RCC 7860 (cell line): ENCODE measurements at places on chromosomes 4 and X.

DNA sequence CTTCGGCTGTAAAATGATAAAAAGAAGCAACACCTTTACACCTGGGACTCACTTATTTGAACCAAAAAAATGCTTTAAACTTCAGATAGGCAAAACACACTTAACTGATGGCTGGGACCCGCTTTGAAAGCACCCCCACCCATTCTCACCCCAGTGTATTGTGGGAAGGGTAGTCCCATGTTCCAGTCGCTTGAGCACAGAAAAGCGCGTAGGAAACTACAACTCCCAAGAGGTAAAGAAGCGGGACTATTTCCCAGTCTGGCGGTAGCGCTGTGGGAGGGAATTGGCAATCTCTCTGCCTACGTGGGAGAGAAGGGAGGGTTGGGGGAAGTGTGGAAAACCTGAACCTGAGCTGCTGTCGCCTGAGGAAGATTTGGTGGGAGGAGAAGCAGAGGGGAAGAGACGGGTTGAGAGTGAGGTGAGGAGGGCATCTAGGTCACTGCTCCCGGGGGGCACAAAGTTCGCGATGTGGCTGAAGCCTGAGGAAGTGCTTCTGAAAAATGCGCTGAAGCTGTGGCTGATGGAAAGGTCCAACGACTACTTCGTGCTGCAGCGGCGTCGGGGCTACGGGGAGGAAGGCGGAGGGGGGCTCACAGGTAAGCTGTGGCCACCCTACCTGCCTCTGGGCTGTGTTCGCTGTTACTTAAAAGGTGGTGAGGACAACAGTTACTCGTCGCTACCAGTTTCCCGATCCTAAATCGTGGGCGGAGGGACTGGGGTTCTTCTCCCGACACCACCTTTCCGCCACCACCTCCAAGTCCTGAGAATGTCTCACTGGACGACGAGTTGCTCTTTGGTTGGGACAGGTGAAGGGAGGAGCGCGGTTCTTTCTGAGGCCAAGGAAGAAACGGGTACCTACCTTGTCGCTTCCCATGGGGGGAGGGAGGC, at the start of gene TBC1D8B:
TSS of gene TBC1D8B (plus strand) at position 286 of the 888 bp plus-strand sequence. CDS start at position 467, 181 bp downstream.
- peak; percentile 84 for DNase-seq

DNA sequence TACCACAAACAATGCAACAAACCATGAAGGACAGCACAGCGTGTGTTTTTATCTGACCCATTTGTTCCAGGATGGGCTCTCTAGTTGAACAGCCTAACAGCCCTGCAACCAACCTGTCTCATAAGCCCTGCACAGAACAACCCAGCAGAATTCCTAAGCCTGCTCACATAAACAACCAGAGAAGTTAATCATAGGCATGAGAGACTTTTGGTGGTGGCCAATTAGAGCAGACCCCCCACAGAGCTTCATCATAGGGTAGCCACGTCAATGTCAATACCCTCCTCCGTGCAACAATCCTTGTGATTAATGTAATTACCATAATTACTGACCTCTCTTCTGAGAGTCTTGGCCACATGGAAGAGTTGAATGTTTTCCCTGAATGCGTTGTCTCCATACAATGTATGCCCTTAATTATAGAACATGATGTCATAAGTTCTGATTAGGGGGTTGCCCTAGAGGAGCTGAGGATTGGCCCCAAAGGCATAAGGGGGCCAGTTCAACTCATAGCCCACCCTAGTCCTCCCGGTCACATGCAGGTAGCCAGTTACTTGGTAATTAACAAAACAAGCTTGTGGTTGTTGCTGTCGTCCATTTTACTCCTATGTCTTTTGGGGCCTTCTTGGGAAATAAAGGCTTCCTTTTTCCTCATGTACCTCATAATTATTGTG, 92.7 kb downstream of the SYNPO2 start:
- no peak for DNase-seq

GRCh38 chr4:150983851-150984250, 31.2 kb downstream of the LRBA start:
- DNase-seq: no peak

DNA sequence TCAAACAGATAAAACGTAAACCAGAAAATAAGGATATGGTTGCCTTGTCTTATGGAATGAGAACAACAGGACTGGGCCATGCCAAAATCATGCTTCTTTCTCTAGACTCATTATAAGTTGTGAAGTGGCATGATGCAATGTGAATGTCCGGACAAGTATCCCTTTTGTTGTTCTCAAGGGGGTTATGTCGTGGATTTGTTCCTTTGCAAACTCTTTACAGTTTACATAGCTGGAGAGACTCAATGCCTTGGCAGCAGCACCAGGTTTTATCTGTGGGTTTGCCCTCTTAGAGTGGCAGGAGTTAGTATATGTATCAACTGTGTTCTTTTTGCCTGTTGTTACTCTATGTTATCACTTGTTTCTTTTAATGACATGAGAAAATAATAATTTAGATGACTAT, 41.4 kb downstream of the SPRY1 start:
- no peak for DNase-seq

DNA sequence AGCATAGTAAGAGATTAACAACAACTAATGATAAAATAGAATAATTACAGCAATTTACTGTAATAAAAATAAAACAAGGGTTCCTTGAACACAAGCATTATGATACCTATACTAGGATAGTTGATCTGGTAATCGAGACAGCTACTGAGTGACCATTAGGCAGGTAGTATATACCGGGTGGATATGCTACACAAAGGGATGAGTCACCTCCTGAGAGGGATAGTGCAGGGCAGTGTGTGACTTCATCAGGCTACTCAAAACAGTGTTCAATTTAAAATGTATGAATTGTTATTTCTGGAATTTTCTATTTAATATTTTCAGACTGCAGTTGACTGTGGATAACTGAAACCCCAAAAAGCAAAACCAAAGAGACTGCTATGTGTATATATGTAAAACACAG, 9.7 kb upstream of the ANTXR2 start:
- no peak for DNase-seq

- DNase-seq: no peak
These were observed 8.8 kb downstream of the STK26 start for GRCh38 chrX:132031867-132032266.

DNA sequence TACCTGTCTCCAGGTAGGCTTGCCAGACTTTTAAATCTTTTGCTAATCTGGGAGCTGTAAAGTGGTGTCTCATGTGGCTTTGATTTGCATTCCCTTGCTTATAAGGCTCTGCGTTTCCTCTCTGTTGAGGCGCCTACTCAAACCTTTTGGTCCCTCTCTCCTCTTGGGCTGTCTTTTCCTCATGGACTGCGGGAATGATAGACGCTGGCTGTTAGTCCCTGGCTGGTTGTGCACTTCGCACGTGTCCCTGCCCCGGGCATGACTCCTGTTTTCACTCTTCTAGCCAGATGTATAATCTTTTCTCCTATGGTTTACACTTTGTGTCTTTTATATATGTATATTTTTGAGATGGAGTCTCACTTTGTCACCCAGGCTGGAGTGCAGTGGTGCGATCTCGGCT, 39.7 kb downstream of the RGS12 start:
- no peak for DNase-seq

DNA sequence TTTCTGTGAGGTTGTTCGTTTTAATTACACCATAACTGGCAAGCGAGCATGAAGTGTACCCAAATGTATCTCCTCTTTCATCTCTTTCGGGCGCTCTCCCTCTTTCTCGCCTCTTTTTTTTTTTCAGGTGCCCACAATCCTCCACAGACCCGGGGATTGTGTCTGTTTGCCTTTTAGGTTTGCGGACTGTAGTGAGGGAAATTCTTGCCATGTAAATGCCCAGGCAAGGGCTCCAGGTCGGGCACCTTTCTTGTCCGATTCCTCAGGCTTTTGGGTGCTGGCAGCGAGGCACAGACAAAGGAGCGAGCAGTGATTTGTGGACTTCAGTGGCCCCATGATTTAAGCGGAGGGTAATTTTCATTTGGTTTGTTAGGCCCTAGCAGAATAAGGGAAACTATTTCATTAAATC, 1.1 kb upstream of the PHOX2B start:
- DNase-seq: no peak

GRCh38 chr4:47530801-47531200, 45.7 kb downstream of the ATP10D start:
- DNase-seq: no peak

DNA sequence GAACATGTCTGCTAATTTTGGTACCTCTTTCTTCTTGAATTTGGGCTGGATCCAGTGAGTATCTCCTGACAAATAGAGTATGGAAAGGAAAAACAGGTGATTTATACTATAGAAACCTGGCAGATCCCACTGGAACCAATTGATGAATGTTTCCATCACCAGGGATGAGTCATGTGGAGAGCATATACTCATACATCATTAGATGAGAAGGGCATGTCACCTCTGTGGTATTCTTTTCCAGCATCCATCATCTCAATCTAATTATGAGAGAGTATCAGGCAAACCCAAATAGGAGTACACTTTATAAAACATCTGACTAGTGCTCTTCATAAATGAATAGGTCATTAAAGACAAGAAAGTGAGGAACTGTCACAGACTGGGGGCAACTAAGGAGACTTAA, 90.7 kb downstream of the CLDN22 start:
- no peak for DNase-seq

- no peak for DNase-seq
These were observed 156.7 kb upstream of the EOLA2 start for GRCh38 chrX:150094996-150095395.

DNA sequence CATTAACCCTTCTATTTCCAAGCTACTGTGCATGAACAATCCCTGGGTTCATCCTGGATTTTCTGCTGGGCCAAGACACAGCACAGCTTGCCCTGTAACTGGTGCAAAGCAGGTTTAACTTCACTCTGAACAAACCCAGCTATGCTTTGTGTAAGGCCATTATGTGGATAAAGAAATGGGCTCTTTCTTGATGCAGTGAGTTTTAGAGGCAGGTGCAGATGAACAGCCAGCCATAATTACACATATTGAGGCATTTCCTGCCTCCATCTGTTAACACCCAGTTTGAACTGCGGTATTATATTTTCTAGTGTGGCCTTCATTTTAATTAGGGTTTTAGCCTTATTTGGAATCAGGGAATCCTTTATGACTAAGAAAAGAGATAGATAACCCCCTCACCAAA, 68.7 kb upstream of the ARX start:
- no peak for DNase-seq
